ENCODE measurements at places on chromosomes 4 and X.

GRCh38 chr4:142380052-142380602, 466.0 kb downstream of the INPP4B start:
- peaks cover 55% of the 10 kb centered on the region for H3K36me3 ChIP-seq
- H3K27ac ChIP-seq, result peak overlapping the region; percentile 74
- H3K4me1 ChIP-seq, result peaks cover 71% of the 10 kb centered on the region
- DNase-seq, result no peak
- no peaks in the 10 kb centered on the region for H3K27me3 ChIP-seq

DNA sequence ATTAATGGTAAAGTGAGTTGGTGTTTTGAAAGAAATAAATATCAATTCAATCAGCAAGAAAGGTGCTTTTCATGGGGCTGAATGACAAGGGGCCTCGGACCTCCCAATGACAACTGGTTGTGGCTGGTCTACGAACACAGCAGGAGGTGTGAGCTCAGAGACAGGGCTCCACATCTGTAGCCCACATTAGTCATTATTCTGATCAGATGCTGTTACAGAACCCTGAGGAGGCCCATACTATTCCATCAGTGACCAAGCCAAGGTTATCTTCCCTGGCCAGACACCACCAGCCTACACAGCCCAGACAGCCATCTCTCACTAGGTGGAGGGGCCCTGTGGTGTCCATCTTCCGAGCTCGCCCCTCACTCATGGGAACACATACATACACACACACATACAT, 168.8 kb downstream of the SH3KBP1 start:
- H3K36me3 ChIP-seq, result peaks cover 13% of the 10 kb centered on the region
- no peak overlapping the region for H3K4me3 ChIP-seq
- no peak overlapping the region for H3K27ac ChIP-seq
- no peaks in the 10 kb centered on the region for H3K27me3 ChIP-seq
- no peak for DNase-seq

DNA sequence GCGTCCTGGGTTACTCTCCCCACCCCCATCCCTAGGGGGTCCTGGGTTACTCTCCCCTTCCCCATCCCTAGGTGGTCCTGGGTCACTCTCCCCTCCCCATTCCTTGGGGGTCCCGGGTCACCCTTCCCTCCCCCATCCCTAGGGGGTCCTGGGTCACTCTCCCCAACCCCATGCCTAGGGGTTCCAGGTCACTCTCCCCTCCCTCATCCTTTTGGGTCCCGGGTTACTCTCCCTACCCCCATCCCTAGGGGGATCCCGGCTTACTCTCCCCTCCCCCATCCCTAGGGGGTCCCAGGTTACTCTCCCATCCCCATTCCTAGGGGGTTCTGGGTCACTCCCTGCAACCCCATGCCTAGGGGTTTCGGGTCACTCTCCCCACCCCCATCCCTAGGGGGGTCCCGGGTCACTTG, 1.5 kb downstream of the ASMTL start:
- H3K4me1 ChIP-seq, result peaks cover 9% of the 10 kb centered on the region
- no peaks in the 10 kb centered on the region for H3K27me3 ChIP-seq
- peak overlapping the region; percentile 90 for H3K4me3 ChIP-seq
- peak; percentile 8 for DNase-seq
- H3K27ac ChIP-seq, result no peak overlapping the region

DNA sequence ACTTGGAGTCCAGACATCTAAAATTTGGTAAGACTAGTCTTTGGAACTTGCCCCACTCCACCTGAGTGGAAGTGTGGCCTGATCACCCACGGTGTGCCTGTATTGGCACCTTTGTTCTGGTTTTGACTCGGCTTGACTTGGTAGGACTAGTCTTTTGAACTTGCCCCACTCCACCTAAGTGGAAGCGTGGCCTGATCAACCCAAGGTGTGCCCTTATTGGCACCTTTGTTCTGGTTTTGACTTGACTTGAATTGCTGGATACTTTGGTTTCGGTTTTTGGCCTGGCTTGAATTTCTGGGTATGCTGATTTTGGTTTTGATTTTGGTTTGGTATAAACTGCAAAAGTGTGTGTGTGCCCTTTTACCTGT, 44.7 kb upstream of the UGT2B7 start:
- no peaks in the 10 kb centered on the region for H3K36me3 ChIP-seq
- no peak overlapping the region for H3K27ac ChIP-seq
- no peaks in the 10 kb centered on the region for H3K4me1 ChIP-seq
- no peak for DNase-seq
- no peaks in the 10 kb centered on the region for H3K27me3 ChIP-seq

GRCh38 chr4:75555294-75556164, at the start of gene ODAPH:
Gene ODAPH, plus strand, starts transcription at chr4:75556066. Its CDS starts 17 bp downstream, at chr4:75556083.
- H3K4me3 ChIP-seq, result no peak within 1 kb of the TSS
- no peak within 1 kb of the TSS for H3K27ac ChIP-seq
- DNase-seq, result peak; percentile 11
- peaks cover 12% of the 10 kb centered on the region for H3K27me3 ChIP-seq

GRCh38 chrX:41300758-41301437, 33.1 kb upstream of the DDX3X start:
- no peak overlapping the region for H3K27ac ChIP-seq
- DNase-seq, result no peak
- no peaks in the 10 kb centered on the region for H3K36me3 ChIP-seq
- peaks cover 2% of the 10 kb centered on the region for H3K4me1 ChIP-seq
- H3K4me3 ChIP-seq, result no peak overlapping the region
- no peaks in the 10 kb centered on the region for H3K27me3 ChIP-seq

GRCh38 chr4:142379277-142380051, 466.6 kb downstream of the INPP4B start:
- H3K27me3 ChIP-seq, result no peaks in the 10 kb centered on the region
- H3K4me1 ChIP-seq, result peaks cover 71% of the 10 kb centered on the region
- H3K4me3 ChIP-seq, result no peak overlapping the region

DNA sequence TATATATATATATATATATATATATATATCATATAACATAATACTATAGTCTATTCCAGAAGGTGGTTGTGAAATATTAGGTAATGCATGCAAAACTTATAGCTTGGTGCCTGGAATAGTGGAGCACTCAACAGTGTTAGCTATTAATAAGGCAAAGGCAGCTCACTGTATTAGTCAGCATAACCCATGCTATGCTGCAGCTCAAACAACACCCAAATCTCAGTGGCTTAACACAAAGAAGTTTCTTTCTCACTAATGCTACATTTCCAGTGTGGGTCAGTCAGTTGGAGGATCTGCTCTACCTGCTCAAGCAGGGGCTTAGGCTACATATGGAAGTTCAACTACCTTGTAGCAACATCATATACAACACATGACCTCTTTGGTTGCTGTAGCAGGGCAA, 5.2 kb upstream of the RPGR start:
- H3K27ac ChIP-seq, result no peak overlapping the region
- H3K27me3 ChIP-seq, result peaks cover 7% of the 10 kb centered on the region
- DNase-seq, result no peak
- H3K36me3 ChIP-seq, result no peaks in the 10 kb centered on the region
- H3K4me1 ChIP-seq, result peaks cover 14% of the 10 kb centered on the region

DNA sequence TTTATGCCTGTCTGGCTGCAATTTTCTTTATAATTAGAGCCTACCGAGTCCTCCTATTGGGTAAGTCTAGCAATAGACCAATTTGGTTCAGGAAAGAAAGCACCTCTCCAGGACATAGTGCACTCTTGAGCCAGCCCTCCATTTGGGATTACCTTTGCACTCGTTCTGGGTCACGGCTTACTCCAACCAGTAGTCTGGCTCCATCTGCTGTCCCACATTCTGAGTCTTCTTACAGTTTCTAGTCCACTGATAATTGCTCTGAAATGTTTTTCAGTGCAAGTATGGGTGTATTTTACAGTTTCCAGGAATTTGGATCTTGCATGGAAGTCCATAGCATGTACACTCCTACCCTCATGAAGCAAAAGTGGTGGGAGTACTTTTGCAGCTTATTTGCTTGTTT, 34.8 kb upstream of the USP51 start:
- H3K4me1 ChIP-seq, result no peaks in the 10 kb centered on the region
- H3K27me3 ChIP-seq, result no peaks in the 10 kb centered on the region
- no peak overlapping the region for H3K27ac ChIP-seq
- no peak overlapping the region for H3K4me3 ChIP-seq

DNA sequence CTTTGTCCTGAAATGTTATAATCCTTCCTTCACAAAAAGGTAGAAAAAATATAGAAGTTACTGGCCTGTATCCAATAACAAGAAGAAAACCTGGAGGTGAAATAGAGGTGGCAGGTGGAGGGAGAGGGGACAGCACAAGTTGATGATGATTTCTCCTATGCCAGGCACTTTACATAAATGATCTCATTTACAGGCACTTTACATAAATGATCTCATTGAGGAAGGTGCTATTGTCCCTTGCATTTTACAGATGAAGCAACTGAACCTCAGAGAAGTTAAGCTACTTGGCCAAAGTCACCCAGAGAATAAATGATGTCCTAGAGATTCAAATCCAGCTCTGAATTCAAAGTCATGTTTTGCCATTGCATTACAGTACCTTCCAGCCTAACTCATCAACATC, 7.1 kb upstream of the OPHN1 start:
- peaks cover 18% of the 10 kb centered on the region for H3K27me3 ChIP-seq
- no peak overlapping the region for H3K4me3 ChIP-seq
- H3K36me3 ChIP-seq, result no peaks in the 10 kb centered on the region
- no peak for DNase-seq
- H3K27ac ChIP-seq, result no peak overlapping the region

- no peak overlapping the region for H3K4me3 ChIP-seq
- H3K36me3 ChIP-seq, result peaks cover 14% of the 10 kb centered on the region
- H3K4me1 ChIP-seq, result peaks cover 20% of the 10 kb centered on the region
- no peaks in the 10 kb centered on the region for H3K27me3 ChIP-seq
- DNase-seq, result no peak
Measured at GRCh38 chrX:123876844-123877243, 17.0 kb downstream of the XIAP start.

DNA sequence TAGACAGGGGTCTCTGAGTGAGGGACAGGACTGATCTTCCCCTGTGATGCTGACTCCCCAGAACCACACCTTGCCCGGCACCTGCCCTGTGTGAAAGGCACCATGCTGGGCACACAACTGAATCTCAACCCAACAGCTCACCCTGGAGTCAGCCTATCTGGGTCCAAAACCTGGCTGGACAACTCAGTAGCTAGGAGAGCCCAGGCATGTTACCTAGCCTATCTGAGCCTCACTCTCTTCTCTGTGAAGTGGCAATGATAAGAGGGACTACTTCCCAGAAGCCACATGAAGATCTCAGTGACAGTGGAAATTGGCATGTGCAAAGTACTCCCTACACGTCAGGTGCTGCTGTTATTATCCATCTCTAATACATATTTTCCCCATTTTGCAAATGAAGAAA, 44.8 kb upstream of the PPP2R2C start:
- no peak overlapping the region for H3K27ac ChIP-seq
- H3K27me3 ChIP-seq, result no peaks in the 10 kb centered on the region
- H3K4me3 ChIP-seq, result no peak overlapping the region
- no peaks in the 10 kb centered on the region for H3K36me3 ChIP-seq
- no peak for DNase-seq
- H3K4me1 ChIP-seq, result no peaks in the 10 kb centered on the region

- DNase-seq, result no peak
- H3K36me3 ChIP-seq, result no peaks in the 10 kb centered on the region
- no peaks in the 10 kb centered on the region for H3K4me1 ChIP-seq
- H3K27me3 ChIP-seq, result no peaks in the 10 kb centered on the region
Measured at GRCh38 chr4:46124773-46125413, 1.0 kb upstream of the GABRG1 start.

- H3K27ac ChIP-seq, result no peak overlapping the region
- no peaks in the 10 kb centered on the region for H3K36me3 ChIP-seq
- H3K4me3 ChIP-seq, result no peak overlapping the region
- no peaks in the 10 kb centered on the region for H3K4me1 ChIP-seq
Measured at GRCh38 chrX:153445106-153445855, 575 bp downstream of the TREX2 start.

DNA sequence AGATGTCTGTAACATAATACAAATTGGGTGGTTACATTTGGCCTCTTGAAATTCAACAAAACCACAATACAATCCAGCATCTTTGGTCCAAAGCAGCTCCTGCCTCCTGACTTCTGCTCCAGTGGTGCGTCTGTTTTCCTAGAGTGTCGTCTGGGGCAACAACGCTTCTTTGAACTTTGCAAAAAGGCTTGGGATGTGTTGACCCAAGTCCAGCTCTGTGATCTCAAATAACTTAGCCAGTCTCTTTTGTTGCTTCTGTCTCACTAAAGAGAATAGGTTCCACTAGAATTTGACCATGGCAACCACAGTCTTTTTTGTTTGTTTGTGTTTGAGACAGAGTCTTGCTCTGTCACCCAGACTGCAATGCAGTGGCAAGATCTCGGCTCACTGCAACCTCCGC, 324.0 kb downstream of the DHRSX start:
- H3K4me3 ChIP-seq, result no peak overlapping the region
- H3K4me1 ChIP-seq, result no peaks in the 10 kb centered on the region
- DNase-seq, result no peak
- H3K27ac ChIP-seq, result no peak overlapping the region

GRCh38 chr4:11631416-11631815, 202.7 kb upstream of the HS3ST1 start:
- H3K27me3 ChIP-seq, result no peaks in the 10 kb centered on the region
- DNase-seq, result no peak
- no peak overlapping the region for H3K4me3 ChIP-seq
- H3K27ac ChIP-seq, result no peak overlapping the region
- no peaks in the 10 kb centered on the region for H3K36me3 ChIP-seq

DNA sequence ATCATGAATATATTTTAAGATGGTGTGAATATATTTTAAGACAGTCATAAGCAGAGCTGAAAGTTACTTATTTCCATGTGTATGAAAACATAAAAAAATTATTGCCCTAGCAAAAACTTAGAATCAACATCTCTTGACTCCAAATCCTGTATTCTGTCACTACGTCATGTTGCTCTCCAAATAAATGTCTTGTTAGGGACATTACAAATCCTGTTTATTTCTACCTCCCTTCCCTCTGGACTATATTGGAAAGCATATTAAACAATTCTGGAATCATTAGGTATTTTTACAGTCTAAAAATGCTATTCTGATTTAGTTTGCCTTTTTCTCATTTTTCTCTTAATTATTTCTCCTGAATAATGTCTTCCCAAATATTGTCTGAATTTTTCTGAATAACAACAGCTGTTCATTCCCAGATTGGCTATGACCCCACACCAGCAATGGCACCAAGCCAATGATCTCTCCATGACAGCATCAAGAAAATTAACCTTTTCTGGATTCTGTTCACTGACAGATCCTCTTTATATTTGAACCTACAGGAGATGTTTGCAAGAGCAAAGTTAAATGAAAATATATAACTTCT, 523.1 kb downstream of the IQCM start:
- no peak overlapping the region for H3K27ac ChIP-seq
- no peaks in the 10 kb centered on the region for H3K36me3 ChIP-seq
- H3K4me3 ChIP-seq, result no peak overlapping the region
- H3K27me3 ChIP-seq, result no peaks in the 10 kb centered on the region
- H3K4me1 ChIP-seq, result no peaks in the 10 kb centered on the region

DNA sequence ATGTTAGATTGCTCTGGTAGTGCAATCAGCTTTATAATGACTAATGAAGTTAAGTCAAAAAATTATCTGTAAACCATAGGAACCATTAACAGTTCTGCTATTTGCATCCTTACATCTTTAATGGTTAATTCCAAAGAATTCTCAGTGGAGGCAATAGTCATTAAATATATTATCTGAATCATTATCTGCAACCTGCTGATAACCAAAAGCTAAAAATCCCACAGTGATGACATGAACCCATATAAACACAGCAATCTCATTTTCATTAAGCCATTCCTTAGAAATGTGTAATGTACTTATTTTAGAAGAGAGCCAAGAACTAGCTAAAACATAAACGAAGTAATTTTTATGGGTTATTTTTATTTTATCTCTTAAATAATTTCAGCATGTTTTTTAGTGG, 60.2 kb downstream of the MAGEB16 start:
- H3K27ac ChIP-seq, result no peak overlapping the region
- H3K27me3 ChIP-seq, result no peaks in the 10 kb centered on the region
- no peaks in the 10 kb centered on the region for H3K36me3 ChIP-seq

GRCh38 chr4:148632476-148632875, 190.3 kb upstream of the NR3C2 start:
- no peak overlapping the region for H3K27ac ChIP-seq
- no peaks in the 10 kb centered on the region for H3K4me1 ChIP-seq
- H3K36me3 ChIP-seq, result no peaks in the 10 kb centered on the region
- no peak overlapping the region for H3K4me3 ChIP-seq
- H3K27me3 ChIP-seq, result no peaks in the 10 kb centered on the region
- DNase-seq, result no peak

Measured in activated T-helper 2 cell treated with anti-CD3 and anti-CD28 coated beads, Interferon-gamma antibody, Interleukin-2, Interleukin-4, amounts not matched to agents 10 μg/mL and 5 μg/mL and 100 μg/mL, durations not matched to agents 14 hours and 24 hours and 36 hours (primary cell).